Breast epithelium (tissue), 4 donors: ENCODE measurements at places on chromosomes 12 and 14. TPM values are rescaled to one million over a fixed set of nuclear protein-coding genes. Genes with fewer than 3 reads are reported as not detected.

DNA sequence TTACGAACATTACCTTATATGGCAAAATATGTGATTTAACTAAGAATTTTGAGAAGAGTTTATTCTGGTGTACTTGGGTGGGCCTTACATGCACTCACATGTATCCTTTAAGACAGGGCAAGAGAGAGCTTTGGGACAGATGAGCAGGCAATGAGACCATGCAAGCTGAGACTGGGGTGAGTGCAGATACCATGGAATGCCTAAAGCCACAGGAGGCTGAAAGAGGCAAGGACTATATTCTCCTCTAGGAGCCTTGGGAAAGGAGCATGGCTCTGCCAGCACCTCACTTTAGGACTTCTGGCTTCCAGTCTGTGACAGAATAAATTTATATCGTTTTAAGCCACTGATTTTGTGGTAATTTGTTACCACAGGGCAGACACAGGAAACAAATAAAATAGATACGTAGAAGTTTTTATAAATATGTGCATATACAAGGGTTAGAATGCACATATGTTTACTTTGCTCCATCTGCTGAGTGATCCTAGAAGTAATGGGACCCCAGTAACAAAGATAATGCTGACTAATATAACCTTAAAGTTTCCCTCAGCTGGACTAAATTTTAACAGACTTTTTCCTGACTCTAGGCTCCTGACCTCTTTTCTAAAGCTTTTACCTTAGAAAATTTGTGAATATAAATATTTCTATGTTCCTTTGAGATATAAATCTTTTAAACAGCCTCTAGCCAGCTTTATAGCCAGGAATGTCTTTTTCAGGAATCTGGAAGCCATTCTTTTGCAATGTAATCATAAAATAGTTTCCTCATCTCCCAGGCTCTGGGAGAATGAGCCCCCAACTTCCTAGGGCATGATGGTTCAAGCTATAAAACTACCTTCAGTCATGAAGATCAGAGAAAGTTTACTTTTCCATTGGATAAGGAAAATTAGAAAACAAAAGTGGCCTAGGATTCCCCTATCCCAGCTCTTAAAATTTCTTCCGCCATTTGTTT is 216.8 kb downstream of the PPFIA2 start:
- no peak for DNase-seq

- DNase-seq, result no peak
Measured at GRCh38 chr12:125773033-125773640, 707.9 kb downstream of the AACS start.

DNA sequence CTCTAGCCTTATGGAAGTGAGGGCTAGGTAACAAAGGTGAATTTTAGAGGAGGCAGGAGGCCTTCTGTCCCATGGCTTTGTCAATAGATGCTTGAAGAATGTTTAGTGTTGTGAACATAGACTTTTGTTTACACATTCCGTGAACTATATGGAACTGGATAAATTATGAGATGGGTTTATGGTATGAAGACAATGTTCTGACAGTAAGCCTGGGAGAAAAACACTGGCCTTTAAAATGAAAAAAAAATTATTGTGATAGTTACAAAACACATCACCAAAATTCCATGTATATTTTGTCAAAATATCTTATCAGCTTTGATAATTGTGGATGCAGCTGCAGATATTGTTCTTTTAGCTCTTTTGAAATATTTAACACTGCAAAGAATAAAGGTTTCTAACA is 251.5 kb upstream of the DCN start:
- no peak for DNase-seq

- DNase-seq, result no peak
Measured at GRCh38 chr12:132219323-132219722, 75.1 kb downstream of the NOC4L start.

DNA sequence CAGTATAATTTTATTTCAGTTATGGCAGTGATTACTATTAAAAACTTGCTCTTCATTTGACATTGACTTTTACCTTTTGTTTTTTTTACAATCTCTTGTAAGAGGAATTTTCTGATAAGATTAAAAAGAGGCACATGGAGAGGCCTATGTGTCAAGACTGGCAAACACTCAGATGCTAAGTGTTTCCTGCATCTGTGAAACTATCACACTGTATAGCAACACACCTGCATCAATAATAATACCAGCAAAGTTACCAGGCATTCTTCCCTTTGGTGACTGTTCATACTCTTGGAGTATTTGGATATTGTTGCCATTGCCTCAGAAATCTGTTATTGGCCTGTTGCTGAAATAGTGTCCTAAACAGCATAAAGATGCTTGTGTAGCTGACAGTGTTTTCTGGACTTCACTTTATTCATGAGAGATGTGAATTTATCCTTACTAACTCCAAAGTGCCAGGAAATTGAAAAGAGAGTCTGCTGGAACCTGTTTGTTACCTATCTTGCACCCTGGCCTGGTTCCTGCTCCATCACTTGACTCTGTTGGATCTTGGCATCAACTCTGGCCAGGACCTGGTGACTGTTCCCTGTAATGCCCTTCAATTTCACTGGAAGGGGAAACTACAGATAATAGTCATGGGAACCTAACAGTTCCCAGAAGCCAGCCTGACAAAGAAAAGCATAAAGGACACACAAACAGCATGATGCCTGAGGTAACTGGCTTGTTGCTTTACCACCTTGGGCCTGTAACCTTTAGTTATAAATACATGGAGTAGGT is 19.8 kb downstream of the SLC16A7 start:
- no peak for DNase-seq

DNA sequence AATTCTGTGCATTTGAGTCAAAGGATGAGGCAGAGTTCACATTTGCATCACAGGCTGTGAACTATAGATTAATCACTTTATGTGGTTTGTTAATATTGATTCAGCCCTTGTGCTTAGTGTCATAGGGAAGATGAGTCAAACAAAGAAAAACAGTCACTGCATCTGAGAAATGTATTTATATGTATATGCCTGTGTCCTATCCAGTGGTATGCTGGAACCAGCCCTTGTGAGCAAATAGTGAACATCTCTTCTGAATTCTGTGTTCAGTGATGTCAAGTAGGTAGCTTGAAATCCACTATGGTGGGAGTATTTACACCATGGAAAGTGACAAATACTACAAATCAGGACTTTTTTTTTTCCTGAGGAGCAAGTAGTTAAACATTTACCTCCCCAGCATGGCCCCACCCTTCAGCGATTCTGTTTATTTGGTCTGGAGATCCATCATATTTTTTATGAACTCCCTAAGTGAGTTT is 128.5 kb downstream of the HMGA2 start:
- no peak for DNase-seq

GRCh38 chr14:32559048-32559447 is 229.9 kb downstream of the AKAP6 start:
- no peak for DNase-seq

The TMEM179 gene
- not detected for total RNA-seq

The GUCY2C gene
- not detected for total RNA-seq

The SSTR1 gene
- total RNA-seq, result 0.29 TPM

The SPX gene
- 84.3 TPM for total RNA-seq

The FAM186B gene
- 0.98 TPM for total RNA-seq

The CPM gene
- total RNA-seq, result 63.4 TPM

The COX8C gene
- not detected for total RNA-seq

The PEBP1 gene
- 507 TPM for total RNA-seq

The BEST3 gene
- total RNA-seq, result not detected
